Activated CD4-positive, CD25-positive, alpha-beta regulatory T cell treated with anti-CD3 and anti-CD28 coated beads, Interleukin-2, amount 50 U/mL, for 72 hours (primary cell): ENCODE measurements at places on chromosomes 5 and 9.

- DNase-seq: no peak
Measured at GRCh38 chr9:37293664-37294524, 128.6 kb upstream of the GRHPR start.

DNA sequence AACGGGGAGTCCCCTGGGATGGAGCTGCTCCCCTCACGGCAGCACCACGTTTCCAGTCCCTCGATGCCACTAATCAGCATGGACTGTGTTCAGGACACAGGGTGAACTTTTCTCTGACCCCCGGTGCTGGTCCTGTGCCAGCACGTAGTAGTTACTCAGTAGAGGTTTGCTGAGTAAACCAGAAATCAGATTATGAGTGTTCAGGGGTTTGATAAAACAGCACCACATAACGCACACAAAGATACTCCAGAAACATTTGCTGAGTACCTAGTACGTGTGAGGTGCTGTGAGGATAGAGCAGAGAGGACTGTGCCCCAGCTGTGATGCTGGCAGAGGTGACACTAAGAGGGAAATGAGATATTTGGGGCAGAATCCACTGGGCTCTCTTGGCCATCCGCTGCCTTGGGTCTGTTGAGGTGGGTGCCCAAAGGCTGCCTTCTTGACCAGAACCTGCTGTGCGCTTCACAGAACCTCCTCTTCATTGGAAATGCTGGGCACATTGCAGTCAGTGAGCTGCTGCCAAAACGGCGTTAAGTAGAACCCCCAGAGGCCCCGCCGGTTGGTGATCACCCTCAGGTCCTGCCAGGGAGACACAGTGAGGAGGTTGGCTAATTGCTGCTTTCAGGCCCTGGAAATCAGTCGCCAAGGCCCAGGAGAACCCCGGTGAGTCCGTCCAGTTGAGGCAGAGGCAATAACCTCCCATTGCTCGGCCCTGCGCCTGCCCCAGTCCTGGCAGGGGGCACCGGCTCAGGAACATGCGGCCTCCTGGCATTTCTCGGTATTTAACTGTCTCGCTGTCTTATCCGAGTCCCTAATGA is 49.4 kb downstream of the NEURL1B start:
- no peak for DNase-seq

DNA sequence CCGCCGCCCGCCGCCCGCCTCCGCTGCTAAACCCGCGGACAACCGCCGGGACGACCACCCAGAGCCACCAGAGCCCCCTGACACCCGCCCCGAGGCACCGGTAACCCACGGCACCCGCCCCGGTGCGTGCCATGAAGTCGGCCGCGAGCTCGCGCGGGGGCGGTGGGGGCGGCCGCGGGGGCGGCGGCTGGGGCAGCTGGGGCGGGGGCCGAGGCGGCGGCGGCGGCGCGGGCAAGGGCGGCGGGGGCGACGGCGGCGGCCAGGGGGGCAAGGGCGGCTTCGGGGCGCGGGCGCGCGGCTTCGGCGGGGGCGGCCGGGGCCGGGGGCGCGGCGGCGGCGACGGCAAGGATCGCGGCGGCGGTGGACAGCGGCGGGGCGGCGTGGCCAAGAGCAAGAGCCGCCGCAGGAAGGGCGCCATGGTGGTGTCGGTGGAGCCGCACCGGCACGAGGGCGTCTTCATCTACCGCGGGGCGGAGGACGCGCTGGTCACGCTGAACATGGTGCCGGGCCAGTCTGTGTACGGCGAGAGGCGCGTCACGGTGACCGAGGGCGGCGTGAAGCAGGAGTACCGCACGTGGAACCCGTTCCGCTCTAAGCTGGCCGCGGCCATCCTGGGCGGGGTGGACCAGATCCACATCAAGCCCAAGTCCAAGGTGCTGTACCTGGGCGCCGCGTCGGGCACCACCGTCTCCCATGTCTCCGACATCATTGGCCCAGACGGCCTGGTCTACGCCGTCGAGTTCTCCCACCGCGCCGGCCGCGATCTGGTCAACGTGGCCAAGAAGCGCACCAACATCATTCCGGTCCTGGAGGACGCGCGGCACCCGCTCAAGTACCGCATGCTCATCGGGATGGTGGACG is 499 bp downstream of the FBLL1 start:
- no peak for DNase-seq

- no peak for DNase-seq
Measured at GRCh38 chr5:151585970-151586369, 5.2 kb downstream of the FAT2 start.

DNA sequence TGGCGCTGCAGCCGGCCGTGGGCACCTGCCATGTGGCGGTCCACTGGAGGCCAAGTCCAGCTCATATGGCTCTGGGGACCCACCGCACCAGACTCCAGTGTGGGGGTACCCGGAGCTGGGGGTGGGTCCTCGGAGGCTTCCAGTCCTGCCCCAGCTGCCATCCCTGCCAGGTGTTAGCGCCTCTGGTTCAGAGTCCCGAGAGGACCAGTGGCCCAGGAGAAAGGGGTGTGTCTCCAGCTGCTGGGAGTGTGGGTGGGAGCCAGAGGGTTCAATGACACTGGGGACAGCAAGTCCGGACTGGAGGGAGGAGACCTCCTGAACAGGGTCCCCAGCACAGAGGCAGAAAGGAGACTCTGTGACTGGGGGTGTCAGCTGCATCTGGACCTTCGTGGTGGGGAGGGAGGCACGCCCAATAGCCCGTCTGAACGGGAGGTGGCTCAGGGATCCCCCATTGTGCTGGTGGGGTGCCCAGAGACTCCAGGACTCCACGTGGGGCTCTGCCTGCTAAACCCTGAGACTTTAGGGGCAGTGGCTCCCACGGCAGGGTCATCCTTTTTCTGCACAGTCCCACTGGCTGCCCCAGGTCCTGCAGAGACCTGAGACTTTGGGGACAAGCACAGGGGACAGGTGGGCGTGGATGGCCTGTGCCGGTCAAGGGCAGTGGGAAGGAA is 2.4 kb upstream of the AHRR start:
- no peak for DNase-seq
